Stimulated activated CD8-positive, alpha-beta memory T cell treated with anti-CD3 and anti-CD28 coated beads, Interleukin-4, amount 100 ng/mL, for 48 hours (primary cell): ENCODE measurements at places on chromosomes 16 and 17.

DNA sequence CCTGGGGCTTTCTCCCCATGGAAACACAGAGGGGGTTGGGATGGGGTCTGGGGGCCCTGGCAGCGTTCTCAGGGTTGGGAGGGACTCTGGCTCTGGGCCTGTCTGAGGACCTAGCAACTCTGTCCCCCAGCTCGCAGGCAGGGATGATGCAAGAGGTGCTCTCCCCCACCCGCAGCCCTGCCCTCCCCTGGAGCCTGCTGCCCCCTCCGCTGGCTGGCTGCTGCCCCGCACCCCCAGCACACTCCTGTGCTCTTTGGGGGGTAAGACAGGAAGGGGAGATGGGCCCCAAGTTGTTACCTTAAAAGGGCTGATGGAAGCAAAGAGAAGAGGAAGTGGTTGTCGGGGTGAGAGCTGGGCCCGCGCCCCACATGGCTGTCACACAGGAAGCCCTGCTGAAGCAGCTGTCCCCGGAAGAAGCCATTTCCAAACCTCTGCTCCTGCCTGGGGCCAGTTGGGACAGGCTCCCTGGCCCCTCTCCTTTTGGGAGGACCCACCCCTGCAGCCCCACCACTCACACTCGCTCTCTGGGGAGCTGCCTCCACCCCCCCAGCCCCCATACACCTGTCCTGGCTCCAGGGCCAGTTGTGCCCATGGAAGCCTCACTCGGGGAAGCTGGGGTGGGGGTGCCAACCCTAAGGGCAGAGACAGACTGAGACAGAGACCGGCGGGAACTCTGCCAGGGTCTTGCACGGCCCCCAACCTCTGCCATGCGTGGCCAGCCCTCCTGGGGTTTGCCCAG lies 2.5 kb downstream of the CORO1A start:
- DNase-seq, result peak; percentile 84

GRCh38 chr16:87713451-87714229 lies 52.1 kb downstream of the KLHDC4 start:
- DNase-seq, result peak; percentile 67

DNA sequence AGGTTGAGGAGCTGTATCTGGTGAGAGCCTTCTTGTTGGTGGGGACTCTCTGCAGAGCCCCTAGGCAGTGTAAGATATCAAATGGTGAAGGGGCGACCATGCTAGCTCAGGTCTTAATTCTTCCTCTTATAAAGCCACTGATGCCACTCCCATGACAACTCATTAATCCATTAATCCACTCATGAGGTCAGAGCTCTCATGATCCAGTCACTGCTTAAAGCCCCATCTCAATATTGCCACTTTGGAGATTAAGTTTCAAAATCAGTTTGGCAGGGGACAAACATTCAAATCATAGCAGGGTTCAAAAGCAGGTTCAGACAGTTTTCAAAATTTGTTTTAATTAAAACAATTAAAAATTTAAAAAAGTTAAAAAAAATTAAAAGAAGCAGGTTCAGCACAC lies 13.1 kb upstream of the SPECC1 start:
- DNase-seq, result no peak

DNA sequence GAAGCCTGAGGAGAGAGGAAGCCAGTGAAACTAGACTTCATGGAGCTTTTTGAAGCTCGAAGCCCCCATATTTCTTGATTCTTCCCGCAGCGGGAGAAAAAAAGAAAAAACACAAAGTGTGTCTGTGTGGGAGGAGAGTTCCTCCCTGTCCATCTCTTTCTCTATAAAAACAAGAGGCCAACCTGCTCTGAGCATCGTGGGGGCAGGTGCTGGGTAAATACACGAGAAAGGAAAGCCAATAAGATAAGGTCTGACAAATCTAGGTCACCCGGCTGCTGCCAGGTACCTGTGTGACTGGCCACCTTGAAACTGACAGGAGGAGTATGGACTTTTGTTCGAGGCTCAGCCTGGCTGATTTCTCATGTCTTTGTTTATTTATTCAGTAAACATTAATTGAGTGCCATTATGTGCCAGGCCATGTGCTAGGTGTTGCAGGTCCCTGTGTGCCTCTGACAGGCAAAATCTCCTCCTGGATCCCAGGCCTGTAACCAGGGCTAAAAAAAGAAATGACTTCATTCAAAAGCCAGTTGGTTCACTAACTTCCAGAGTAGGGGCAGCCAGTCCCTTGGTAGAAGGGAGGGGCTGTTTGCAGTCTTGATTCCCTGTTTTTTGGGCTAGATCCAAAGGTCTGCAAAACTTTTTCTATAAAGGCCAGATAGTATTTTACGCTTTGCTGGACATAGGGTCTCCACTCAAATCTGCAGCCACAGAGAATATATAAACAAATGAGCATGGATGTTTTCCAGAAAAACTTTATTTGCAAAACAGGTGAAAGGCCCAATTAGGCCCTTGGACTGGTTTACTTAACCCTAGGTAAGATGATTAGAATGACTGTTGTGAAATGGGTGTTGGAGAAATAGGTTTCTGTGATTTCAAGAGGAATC lies 35.6 kb downstream of the YPEL2 start:
- DNase-seq, result no peak

DNA sequence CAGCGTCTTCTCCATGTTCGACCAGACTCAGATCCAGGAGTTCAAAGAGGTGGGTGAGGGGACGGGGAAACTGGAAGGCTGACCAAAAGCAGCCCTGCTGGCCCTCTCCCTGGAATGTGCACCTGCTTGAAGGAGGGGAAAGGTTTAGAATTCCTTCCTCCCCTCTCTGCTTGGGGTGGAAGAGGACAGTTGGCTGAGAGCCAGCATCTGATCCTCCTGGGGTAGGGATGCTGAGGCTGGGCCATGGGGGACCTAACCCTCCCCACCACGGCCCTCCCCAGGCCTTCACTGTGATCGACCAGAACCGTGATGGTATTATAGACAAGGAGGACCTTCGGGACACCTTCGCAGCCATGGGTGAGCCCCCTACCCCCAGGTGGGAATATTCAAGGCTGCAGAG lies 1.3 kb downstream of the MYL11 start:
- DNase-seq, result no peak

- DNase-seq, result no peak
Measured at GRCh38 chr17:35359398-35359797, 14.0 kb downstream of the SLFN11 start.
